Heart left ventricle (tissue), 16 donors: ENCODE measurements at places on chromosomes 5 and 9. TPM values are rescaled to one million over a fixed set of nuclear protein-coding genes. Genes with fewer than 3 reads are reported as not detected.

GRCh38 chr9:4073371-4073770, 226.5 kb downstream of the GLIS3 start:
- DNase-seq, result no peak

- DNase-seq, result no peak
These were observed 459.6 kb downstream of the ACTL7B start for GRCh38 chr9:108396193-108396592.

GRCh38 chr5:90551376-90551775, 7.2 kb upstream of the ADGRV1 start:
- no peak for DNase-seq

The IRX1 gene
- total RNA-seq, result 0.16 TPM

- DNase-seq, result no peak
These were observed 32.2 kb downstream of the IER5L start for GRCh38 chr9:129145841-129146292.

The GABRG2 gene
- total RNA-seq, result not detected

The TLN1 gene
- total RNA-seq, result 261 TPM

GRCh38 chr9:91298311-91298710, 63.4 kb downstream of the AUH start:
- no peak for DNase-seq

GRCh38 chr5:77627869-77628674, 10.4 kb downstream of the OTP start:
- no peak for DNase-seq

GRCh38 chr5:155727512-155728145, 599.3 kb upstream of the SGCD start:
- DNase-seq, result no peak

The ANGPTL2 gene
- total RNA-seq, result 42.1 TPM

- DNase-seq, result no peak
These were observed 160.5 kb upstream of the KCNN2 start for GRCh38 chr5:114201332-114201731.

GRCh38 chr9:91758491-91758981, 191.5 kb downstream of the ROR2 start:
- no peak for DNase-seq

The NR2F1 gene
- 1.2 TPM for total RNA-seq

The GRIN1 gene
- not detected for total RNA-seq

DNA sequence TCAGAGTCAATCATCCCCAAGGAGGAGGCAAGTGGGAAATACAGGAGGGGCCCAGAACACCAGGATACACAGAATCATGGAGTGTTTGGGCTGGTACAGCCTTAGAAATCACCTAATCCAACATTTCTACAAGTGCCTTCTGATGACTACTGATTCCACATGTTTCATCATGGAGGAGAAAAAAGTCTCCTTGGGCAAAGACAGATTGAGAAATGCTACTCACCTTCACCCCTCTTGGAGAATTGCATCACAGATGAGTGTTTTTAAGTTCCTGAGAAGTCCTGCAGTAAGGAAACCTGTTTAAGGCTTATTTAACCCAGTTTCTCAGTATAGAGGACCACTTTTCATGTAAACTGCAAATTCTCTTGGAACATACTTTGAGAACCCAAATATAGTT, 2.2 kb upstream of the SLIT3 start:
- no peak for DNase-seq

DNA sequence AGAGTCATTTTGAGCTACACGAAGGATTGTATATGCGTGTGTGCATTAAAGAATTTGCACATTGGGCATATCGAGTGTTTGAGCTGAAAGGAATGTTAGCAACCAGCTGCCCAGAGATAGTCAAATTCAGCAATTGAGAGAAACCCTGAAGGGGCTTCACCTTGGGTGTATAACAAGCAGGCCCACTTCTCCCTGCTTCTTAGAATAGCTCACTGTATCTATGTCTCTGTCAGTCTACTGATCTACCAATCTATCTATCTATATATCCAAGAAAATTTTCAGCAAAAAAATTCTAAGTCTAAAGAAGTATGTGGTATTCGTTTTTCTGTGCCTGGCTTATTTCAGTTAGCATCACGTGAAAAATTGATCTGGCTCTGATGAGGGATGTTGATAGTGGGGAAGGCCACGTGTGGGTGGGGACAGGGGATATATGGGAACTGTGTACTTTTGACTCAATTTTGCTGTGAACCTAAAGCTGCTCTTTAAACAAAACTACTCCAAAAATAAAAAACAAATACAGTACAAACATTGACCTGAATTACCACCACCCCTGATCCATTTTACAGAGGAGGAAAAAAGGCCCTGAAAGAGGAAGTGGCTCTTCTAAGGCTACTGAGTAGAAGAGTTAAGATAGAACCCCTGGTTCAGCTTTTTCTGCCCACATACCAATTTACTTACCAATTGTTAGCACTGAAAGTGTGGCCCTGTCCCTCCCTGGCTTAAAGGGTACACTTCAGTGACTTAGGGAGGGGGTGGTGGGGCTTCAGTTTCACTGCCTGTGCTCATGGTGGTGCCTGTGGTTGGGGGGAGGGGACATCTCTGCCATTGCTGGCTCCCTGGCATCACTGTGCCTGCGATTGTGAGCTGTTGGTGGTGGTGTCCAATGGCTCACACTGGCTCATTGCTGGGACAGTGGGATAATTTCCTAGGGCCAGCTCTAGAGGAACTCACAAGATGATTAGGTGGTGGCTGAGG, 141.8 kb downstream of the DOCK2 start:
- no peak for DNase-seq

The DOK3 gene
- 23.8 TPM for total RNA-seq

DNA sequence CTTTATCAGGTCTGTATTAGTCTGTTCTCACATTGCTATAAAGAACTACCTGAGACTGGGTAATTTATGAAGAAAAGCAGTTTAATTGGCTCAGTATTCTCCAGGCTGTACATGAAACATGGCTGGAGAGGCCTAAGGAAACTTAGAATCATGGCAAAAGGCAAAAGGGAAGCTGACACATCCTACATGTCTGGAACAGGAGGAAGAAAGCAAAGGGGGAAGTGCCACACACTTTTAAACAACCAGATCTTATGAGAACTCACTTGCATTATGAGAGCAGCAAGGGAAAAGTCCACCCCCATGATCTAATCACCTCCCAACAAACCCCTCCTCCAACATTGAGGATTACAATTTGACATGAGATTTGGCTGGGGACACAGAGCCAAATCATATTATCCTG, 132.1 kb downstream of the PCSK1 start:
- no peak for DNase-seq

- DNase-seq, result no peak
These were observed 18.3 kb downstream of the LIFR start for GRCh38 chr5:38538161-38538560.

The C5orf58 gene
- not detected for total RNA-seq

The CDH6 gene
- 1.4 TPM for total RNA-seq

DNA sequence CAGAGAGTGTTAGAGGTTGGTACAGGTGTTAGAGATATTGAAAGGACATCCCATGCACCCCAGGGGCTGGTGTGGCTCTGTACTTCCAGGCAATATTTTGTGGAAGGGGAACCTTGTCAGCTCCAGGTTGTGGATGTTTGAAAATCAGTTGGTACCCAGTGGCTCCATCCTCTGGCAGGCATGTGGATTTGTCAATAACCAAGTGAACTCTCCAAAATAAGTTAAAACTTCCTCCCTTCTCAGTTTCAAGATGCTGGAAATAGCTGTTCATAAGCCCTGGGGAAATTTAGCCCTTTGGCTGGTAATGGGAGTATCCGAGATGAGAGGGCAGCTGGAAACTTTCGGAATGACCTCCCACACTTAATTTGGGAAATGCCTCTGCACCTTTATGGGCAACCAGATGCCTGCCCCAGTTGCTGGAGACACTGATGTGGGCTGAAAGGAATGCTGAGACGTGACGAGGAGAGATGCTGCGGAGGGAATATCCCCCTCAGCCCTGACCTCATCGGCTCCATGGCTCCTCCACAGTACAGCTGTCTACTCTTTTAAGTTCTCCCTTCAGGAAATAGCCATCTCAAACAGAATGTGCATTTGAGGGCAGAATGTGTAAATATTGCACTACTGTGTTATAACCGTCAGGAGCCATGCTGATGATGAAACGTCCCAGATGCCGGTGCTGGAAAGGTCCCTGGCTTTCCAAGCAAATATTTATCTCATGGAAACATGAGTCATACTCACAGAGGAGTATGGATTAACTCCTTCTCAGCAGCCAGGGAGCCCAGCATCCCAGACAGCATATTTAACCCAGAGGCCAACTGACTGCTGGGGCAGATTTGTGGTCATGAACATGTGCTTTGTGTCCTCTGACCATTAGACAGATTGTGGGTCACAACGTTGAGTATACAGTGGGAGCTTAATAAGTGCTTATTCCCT, 29.5 kb downstream of the TGFBI start:
- peak; percentile 68 for DNase-seq

DNA sequence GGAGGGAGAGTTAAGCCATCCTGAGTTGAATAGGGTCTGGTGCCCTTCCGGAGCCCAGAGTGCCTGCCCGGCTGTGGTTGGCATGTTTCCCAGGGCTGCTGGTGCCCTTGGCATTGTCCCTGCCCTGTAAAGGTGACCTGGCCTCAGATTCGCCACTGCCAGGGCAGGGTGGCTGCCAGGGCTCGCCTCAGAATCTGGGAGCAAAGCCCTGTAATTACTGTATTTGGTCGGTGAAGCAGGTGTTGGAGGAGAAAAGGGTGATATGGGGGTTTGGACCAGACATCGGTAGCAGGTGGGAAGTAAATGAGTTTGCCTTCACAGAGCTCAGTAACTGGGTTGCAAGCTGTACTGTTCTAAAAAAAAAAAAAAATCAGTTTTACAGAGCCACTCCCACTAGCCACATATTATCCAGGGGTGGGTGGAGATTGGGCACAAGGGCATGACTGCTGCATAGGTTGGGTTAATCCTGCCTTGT, 47.6 kb downstream of the RGS3 start:
- DNase-seq, result peak; percentile 83

GRCh38 chr9:72622186-72622585, 100.8 kb downstream of the TMC1 start:
- DNase-seq, result no peak

The SLC4A9 gene
- not detected for total RNA-seq

The NUTM2F gene
- not detected for total RNA-seq

The FGF1 gene
- 68.9 TPM for total RNA-seq
